ENCODE measurements at places on chromosomes 1 and 21.

DNA sequence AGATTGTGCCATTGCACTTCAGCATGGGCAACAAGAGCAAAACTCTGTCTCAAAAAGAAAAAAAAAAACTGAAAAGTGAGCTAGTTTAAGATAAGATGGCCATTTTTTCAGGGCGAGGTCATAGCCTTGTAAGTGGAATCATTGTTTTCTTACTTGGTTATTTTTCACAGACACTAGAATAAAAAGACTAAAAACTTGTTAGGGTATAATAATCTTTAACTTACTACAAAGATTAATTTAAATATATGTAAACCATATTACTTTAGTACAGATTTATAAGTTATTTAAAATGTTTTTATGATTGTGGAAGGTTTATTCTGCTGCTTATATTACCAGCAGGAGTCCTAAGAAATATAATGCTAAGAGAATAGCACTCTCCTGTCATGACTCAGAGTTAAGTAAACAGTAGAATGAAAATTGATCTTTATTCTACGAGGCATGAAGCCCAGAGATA, 23.5 kb downstream of the ANGPTL1 start:
- DNase-seq: no peak

GRCh38 chr1:29563571-29563970, 327.2 kb downstream of the PTPRU start:
- no peak for DNase-seq

GRCh38 chr1:202201266-202201665, 7.7 kb downstream of the LGR6 start:
- no peak for DNase-seq

DNA sequence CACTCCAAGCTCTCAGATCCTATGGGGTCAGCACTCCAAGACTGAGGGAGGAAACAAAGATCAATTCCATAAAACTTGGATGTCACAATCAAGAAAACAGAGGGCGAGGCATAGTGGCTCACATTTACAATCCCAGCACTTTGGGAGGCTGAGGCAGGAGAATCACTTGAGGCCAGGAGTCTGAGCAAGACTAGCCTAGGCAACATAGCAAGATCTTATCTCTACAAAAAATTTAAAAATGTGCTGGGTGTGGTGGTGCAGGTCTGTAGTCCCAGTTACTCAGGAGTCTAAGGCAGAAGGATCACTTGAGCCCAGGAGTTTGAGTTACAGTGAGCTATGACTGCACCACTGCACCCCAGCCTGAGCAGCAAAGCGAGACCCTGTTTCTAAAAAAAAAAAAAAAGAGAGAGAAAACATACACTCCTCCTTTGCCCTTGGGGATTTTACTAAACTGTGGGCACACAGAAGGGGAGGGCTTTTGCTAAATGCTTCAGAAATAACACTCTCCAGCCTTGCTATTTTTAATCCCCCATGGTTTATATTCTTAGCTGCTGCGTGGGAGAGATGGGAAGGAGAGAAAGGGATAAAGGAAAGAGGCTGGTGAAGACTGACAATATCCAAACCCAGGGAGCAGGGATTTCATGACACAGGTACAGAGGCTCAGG, 18.1 kb downstream of the ARHGEF2 start:
- DNase-seq: no peak

DNA sequence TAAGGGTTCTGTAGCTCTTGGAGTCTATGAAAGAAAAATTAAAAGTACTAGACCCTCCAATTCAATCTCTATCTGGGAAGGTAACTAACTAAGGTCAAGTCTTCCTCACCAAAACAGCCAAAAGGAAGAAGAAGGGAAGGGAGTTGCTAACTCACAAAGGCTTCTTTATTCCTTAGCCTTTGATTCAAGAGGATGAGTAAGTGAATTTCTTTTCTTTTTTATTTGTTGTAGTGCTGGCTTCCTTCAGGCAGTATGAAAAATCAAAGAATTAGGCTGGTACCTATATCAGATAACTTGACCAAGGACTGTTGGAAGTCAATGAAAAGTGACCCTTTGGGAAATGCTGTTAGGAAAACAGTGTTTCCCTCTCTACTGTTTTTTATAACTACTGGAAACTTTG, 144.4 kb upstream of the NRIP1 start:
- DNase-seq: no peak

GRCh38 chr21:44931137-44931500, 8.7 kb upstream of the SLX9 start:
- DNase-seq: no peak

- no peak for DNase-seq
Observed at GRCh38 chr1:33009561-33009960, 27.1 kb downstream of the AK2 start.

DNA sequence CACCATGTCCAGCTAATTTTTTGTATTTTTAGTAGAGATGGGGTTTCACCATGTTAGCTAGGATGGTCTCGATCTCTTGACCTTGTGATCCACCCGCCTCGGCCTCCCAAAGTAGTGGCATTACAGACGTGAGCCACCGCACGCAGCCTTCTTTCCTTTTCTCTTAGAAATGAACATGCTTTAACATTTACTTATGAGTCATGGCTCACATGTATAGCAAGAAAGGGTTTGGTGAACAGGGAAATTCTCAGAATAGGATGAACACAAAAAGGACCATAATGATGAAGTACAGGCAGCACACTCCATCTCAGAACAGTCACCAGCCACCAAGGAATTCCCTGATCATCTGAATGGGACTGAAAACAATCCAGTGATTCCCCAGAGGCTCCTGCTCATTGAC, 9.4 kb upstream of the VAMP4 start:
- no peak for DNase-seq

- no peak for DNase-seq
Observed at GRCh38 chr1:151825751-151826660, 5.6 kb downstream of the RORC start.

DNA sequence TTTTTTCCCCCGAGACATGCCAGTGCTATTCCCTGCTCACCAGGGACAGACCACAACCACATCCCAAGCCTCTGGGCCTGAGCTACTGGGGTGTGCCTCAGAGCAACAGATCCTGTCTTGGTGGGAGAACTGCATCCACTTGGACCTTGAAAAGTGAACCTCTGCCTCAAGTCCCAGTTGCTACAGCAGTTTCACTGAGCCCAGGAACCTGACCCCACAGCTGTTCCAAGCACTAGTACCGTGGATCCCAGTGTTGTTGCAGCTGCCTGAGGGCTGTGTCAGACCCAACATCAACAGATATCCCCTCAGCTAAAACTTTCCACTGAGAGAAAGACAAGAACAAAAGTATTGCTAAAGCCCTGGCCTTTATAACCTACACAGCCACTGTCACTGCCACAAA, 373.0 kb downstream of the PLPP3 start:
- DNase-seq: no peak

DNA sequence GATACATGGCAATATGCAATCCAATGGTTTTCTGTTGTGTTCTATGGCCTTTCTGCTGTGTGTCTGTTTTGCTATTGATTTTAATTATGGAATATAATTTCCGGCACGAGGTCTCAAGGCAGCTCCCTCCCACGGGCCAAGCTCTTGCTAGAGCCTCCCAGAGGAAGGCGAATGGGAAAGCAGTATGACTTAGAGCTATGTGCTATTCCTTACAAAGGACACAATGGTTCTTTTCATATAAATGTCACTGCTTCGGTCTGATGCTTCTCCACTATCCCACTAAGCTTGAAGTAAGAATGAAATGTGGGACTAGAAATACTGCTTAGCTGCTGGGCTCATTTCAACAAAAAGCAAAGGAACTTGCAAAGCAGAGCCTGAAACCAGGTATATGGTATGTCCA, 322.2 kb upstream of the BEND5 start:
- no peak for DNase-seq

GRCh38 chr1:244164511-244164890, 113.4 kb downstream of the ZBTB18 start:
- no peak for DNase-seq
